ENCODE measurements at places on chromosomes 5 and 9. TPM values are rescaled to one million over a fixed set of nuclear protein-coding genes. Genes with fewer than 3 reads are reported as not detected.
A peak's percentile ranks its signal among the peaks of the same experiment; 100 is the strongest.

DNA sequence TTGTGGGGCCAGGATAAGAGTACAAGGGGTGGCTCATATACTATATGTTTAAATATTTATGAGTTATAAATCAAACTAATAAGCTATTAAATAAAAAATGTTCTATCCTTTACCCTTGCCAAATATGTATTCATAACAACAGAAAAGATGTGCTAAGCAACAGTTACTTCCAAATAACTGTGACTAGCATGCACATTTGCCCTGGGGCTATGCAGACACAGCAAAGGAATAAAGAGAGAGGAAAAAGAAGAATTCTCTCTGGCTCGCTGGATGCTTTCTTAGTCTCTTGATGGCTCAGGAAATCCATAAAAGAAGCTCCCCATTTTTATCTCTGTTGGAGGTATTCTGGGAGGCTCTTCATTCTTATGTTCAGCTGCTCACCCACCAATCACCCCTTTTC lies 182.4 kb upstream of the ATP10B start:
- no peak for DNase-seq

The C8G gene
- total RNA-seq, result not detected

The FOXD4L5 gene
- under 0.01 TPM for total RNA-seq

DNA sequence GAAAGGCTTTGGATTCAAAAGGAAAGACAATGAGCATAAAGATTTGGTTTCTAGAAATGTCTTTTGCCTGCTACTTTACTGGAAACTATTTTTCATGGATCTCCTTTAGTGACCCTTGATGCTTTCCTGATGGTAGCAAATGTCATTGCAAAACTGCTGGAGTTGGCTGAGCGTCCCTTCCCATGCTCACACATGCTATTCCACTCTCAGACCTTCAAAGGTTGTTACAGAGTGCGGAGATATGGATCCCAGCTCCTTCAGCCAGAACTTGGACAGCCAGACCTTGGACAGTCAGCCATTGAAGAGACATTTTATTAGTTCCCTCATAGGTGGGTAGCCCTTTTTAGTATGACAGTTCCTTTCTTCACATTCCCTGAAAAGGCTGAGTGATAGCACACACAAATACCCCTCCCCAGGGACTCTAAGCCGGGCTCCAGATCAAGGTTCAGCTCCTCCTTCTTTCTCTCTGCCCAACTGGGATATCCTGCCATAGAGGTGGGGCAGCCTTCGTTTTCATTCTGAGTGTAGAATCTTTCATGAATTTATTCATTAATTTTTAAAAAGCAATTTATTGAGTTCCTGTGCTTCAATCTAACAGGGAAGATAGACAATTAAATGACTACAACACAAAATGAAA lies 153.3 kb upstream of the SLC44A1 start:
- DNase-seq, result no peak

DNA sequence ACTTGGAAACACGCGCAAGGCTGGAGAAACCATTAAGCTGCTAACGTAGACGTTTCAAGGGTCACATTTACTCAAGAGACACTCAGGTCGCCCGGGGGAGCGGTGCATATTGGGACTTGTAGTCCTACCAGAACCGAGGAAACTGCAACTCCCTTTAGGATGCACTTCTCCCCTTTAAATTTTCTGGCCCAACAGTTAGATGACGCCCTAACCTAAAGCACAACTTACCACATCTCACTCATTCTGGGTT lies 384 bp upstream of the DMXL1 start:
- DNase-seq, result no peak

The SPATA31C1 gene
- not detected for total RNA-seq

The SLC6A19 gene
- not detected for total RNA-seq

DNA sequence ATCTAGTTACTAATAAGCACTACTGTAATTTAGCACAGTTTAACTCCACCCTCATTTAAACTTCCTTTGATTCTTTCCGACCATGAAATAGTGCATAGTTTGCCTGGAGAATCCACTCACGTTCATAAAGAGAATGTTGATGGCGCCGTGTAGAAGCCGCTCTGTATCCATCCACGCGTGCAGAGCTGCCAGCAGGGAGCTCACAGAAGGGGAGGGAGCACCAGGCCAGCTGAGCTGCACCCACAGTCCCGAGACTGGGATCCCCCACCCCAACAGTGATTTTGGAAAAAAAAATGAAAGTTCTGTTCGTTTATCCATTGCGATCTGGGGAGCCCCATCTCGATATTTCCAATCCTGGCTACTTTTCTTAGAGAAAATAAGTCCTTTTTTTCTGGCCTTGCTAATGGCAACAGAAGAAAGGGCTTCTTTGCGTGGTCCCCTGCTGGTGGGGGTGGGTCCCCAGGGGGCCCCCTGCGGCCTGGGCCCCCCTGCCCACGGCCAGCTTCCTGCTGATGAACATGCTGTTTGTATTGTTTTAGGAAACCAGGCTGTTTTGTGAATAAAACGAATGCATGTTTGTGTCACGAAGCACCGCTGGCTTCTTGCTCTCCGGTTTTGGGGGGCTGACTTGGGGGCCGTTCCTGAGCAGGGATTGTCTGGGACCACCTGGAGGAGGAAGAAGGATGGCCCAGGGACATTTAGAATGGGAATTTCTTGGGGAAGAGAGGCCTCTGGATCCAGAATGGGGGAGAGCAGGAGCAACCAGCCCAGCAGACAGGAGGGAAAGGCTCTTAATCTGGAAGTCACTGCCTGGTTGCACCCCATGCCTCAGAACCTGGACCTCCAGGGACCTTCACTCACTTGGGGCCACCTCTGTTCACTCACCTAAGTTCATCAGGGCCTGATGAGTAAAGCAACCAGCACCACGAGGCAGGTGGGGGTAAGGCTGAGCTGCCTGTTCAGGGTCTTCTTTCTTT lies 35.4 kb downstream of the CXXC5 start:
- no peak for DNase-seq

The SLC2A8 gene
- 5.5 TPM for total RNA-seq

GRCh38 chr9:124511426-124511840 lies 4.2 kb upstream of the NR5A1 start:
- no peak for DNase-seq

DNA sequence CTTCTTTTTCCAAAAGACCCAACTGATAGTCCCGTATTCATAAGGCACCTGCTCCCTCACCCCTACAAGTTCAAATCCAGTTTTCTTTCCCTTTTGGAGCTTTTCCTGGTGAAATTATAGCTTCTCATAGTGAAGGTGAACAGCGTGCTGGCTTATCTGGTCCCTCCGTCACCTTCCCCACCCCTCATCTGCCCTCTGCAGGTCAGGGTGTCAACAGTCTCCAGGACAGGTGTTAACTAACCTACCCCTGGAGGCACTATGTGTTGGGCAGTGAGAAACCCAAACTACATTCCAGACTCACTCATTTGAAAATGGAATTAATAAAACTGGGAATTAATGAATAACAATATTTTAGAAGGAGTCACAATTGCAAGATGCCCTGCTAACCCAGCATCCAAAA lies 109.0 kb upstream of the TAS2R1 start:
- DNase-seq, result no peak

The QSOX2 gene
- 9.2 TPM for total RNA-seq

The ANKRD18A gene
- 0.09 TPM for total RNA-seq

DNA sequence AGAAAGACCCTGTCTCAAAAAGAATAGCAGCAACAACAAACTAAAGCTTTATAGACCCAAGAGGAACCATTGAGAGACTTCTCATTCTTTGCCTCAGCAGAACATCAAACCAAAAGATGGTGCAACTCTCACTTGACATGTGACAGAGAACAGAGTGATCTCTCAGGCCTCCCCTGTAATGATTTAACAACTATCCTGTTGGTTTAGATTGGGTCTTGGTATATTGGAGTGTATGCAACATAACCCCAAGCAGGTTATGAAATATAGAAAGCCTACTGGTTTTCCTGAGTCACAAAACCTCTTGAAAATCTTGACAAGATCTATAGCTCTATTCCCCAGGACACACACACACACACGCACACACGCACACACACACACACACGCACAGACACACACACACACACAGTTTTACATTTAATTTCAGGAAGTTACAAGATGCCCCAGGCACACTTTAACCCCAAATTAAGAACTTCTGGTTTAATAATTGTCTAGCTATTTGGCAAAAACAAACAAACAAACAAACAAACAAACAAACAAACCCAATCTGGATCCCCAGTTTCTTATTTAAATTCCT lies 6.5 kb upstream of the FGF1 start:
- DNase-seq, result no peak

The IRX1 gene
- total RNA-seq, result 7.9 TPM

DNA sequence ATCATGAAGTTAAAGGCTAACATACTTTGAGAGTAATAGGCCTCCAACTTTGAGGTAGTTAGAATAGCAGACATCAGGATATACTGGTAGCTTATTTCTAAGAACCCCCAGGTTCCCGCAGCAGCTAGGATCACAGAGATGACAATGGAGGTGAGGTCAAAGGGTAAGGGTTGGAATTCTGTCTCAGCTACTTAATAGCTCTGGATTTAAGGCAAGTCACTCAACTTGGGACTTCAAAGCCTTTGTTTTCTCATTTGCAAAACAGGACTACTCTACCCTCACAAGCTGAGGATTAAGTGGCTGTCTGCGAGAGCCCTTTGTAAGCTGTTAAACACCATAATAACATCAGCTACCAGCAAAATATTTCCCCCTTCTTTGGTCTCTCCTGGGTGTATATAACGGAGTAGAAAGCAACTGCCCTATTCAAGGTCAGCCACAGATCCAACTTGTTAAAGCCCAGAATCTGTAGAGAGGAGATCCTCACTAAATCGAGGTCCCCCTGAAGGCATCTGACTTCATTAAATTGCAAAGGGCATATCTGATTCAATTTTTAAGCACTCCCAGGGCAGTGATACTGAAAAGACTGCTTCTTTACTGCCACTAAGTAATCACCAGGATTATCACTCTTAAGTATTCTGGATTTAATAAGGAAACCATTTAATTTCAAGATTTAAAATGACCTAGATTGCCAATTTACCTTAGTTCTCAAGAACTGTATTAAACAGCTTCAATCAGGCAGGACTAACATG lies 104.7 kb downstream of the DCP2 start:
- no peak for DNase-seq

The TAF11L3 gene
- total RNA-seq, result not detected

The ROR2 gene
- 26.5 TPM for total RNA-seq

GRCh38 chr9:112493393-112494137 lies 6.9 kb downstream of the KIAA1958 start:
- peak; percentile 44 for DNase-seq

The CDC20B gene
- total RNA-seq, result not detected

The SLC4A9 gene
- not detected for total RNA-seq

The DRD1 gene
- 0.18 TPM for total RNA-seq

DNA sequence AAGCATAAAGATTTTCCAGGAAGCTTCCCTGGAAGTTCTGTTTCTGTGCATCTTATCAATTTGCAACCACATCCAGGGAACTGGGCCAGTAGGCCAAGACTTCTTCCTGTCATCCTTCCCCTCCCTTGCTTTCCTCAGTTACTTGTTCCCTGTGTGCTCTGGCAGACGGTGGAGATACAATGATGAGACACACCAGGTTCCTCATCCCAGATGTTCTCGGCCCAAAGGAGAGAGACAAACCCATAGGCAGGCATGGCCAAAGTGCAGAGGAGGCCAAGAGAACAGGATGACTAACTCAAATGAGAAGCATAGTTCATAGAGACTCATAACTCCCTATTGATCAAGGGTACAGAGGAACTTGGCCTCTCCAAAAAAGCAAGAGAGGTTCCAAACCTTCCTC lies 652.6 kb downstream of the CCDC171 start:
- DNase-seq, result peak; percentile 52

The POLR3G gene
- 6.7 TPM for total RNA-seq

GRCh38 chr5:143374496-143375217 lies 28.8 kb downstream of the NR3C1 start:
- DNase-seq, result no peak

DNA sequence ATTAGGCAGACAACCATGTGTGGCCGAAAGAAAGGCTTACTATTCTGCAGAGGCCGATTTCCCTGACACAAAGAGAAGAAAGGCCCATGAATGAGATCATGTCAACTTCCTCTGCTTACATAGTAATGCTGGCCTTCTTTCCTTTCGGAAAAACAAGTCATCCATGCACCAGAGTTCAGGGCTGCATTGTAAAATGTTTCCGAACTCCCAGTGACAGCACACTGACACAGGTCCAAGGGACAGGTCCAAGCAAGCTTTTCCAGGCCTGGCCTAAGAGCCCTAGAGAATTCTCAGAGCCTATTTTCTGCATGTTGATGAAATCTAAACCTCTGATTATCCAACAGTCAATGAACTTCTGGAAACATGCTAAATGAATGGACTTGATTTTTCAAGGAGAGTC lies 140.9 kb downstream of the ZNF608 start:
- DNase-seq, result peak; percentile 23
